Naive thymus-derived CD8-positive, alpha-beta T cell (primary cell): ENCODE measurements at places on chromosomes 12 and 14. TPM values are rescaled to one million over a fixed set of nuclear protein-coding genes. Genes with fewer than 3 reads are reported as not detected.

CMKLR1 gene
- 0.27 TPM for total RNA-seq

SYT1 gene
- not detected for total RNA-seq

C1RL gene
- total RNA-seq: 24.1 TPM

IGF1 gene
- 0.16 TPM for total RNA-seq

KIF21A gene
- 9.5 TPM for total RNA-seq

PRR4 gene
- total RNA-seq: 2.5 TPM

ESR2 gene
- total RNA-seq: 0.41 TPM

CYP27B1 gene
- total RNA-seq: 1.6 TPM

TEX52 gene
- not detected for total RNA-seq

PPP1R1A gene
- not detected for total RNA-seq

PAWR gene
- 8.1 TPM for total RNA-seq

TRIAP1 gene
- total RNA-seq: 21.9 TPM

SOAT2 gene
- total RNA-seq: 0.42 TPM

OTUB2 gene
- total RNA-seq: 0.22 TPM

TAS2R8 gene
- total RNA-seq: not detected

SERPINA10 gene
- total RNA-seq: not detected

CCDC184 gene
- not detected for total RNA-seq

INHBC gene
- 0.19 TPM for total RNA-seq

CLEC6A gene
- total RNA-seq: not detected

NRDE2 gene
- total RNA-seq: 36.8 TPM

KRT77 gene
- not detected for total RNA-seq

PRIMA1 gene
- total RNA-seq: not detected

TOMM20L gene
- total RNA-seq: not detected

CCDC177 gene
- not detected for total RNA-seq

MLEC gene
- 40.7 TPM for total RNA-seq

CAPS2 gene
- total RNA-seq: 8.7 TPM

KLRG1 gene
- 4.1 TPM for total RNA-seq

EFS gene
- not detected for total RNA-seq

C3AR1 gene
- total RNA-seq: 1.5 TPM

VPS33A gene
- 29.4 TPM for total RNA-seq

LDHB gene
- 1,266 TPM for total RNA-seq

CEBPE gene
- total RNA-seq: 1.8 TPM

CLEC2D gene
- total RNA-seq: 433 TPM

CIROP gene
- not detected for total RNA-seq

KLRK1 gene
- total RNA-seq: 865 TPM

GPR84 gene
- not detected for total RNA-seq
